ENCODE measurements at places on chromosomes 16 and 17. TPM values are rescaled to one million over a fixed set of nuclear protein-coding genes. Genes with fewer than 3 reads are reported as not detected.
A peak's percentile ranks its signal among the peaks of the same experiment; 100 is the strongest.

- no peak for DNase-seq
Observed at GRCh38 chr16:3759736-3760135, 42.4 kb upstream of the TRAP1 start.

GRCh38 chr16:73171380-73171779 lies 123.5 kb upstream of the ZFHX3 start:
- no peak for DNase-seq

DNA sequence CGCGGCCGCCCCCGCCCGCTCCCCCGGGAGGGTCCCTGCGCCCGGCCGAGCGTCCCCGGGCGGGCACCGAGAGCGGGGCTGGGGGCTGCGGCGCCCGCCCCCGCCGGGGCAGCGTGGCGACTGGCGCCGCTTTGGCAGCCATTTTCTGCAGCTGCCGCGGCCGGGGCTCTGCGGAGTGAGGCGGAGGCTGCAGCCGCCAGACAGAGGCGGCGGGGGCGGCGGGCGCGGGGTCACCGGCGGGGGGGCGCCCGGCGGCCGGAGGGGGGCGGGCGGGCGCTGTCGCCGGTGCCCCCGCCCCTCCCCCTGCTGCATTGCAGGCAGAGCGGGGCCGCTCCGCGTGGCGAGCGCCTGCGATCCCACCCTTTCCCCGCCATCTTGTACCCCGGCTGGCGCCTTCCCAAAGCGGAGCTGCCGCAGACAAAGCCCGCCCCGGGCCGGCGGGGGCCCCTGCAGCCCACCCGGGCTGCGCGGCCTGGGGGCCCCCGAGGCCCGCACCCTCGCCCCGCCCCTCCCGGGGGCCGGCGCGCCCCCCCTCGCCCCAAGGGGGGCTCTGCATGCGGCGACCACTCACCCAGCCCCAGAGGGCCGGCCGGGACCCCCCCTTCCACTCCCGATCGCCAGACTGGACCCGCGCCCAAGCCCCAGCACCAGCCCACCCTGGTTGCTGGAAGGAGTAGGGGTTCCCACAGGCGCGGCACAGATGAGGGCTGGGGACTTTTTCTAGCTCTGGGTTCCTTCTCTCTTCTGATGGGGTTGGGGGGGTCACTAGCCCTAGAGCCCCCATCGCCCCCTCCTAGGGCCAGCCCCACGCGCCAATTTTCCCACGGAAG lies 16.6 kb upstream of the CBX8 start:
- DNase-seq, result no peak

DNA sequence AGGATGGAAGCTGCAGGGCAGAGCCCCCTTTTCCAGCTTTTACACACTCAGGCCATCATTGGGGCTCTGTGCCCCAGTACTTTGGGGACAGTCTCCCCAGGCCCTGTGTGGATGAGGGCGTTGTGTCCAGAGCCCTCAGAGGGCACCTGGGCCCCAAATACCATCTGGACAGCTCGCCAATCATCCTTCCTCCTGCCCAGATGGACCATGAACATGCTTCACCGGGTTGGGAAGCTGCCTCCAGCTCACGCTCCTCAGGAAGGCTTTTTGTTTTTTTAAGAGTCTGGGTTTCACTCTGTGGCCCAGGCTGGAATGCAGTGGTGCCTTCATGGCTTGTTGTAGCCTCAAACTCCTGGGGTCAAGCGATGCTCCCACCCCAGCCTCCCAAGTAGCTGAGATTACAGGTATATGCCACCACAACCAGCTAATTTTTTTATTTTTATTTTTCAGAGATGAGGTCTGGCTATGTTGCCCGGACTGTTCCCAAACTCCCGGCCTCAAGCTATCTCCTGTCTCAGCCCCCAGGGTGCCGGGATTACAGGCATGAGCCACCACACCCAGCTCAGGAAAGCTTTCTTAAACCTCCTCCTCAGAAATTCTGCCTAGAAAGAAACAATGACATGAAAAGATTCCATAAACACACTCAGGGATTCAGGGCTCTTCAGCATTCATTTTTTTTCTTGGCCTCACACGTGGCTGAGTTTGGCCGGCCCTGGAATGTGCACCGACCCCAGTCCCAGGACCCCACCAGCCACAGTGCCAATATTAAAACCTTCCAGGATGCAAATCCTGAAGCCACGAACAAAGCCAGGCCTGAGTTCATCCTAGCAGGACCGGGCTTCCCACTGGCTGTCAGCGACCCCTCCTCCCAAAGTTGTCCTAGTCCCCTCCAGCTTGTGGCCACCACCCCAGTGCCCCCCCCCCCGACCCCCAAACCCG lies 27.4 kb upstream of the ZNF423 start:
- no peak for DNase-seq

DNA sequence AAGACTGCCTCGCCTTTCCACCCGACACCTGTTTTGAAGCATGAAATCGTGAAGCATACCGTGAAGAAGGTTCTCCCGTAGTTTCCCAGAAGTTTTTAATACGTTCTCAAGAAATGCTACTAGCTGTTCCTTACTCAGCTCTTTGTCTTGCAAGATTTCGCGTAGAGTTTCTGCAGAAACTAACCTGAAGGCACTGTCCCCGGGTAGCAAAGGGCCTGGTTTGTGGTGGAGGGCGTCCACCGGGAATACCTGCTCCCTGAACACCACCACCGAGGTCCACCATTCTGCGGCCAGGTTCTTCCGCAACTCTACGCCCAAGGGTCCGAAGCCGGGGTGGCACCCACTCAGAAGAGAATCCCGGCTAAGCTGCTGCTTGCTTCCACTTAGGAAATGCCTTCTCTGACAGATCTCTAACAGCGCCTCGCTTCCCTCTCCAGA lies 487 bp downstream of the POLG2 start:
- no peak for DNase-seq

- no peak for DNase-seq
Observed at GRCh38 chr16:75774197-75774596, 47.9 kb upstream of the CPHXL start.

GRCh38 chr17:63482509-63482908 lies 5.6 kb downstream of the ACE start:
- DNase-seq, result no peak

DNA sequence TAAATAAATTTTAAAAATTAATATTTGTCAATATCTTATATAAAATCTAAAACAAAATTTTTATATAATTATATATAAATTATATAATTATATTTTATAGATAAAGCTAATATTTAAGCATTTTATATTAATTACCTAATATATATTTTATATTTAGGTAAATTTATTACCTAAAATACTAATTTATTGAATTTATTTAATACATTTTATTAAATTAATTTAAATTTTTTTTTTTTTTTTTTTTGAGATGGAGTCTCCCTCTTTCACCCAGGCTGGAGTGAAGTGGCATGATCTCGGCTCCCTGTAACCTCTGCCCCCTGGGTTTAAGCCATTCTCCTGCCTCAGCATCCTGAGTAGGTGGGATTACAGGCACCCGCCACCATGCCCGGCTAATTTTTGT lies 22.4 kb downstream of the ATAD5 start:
- DNase-seq, result no peak

DNA sequence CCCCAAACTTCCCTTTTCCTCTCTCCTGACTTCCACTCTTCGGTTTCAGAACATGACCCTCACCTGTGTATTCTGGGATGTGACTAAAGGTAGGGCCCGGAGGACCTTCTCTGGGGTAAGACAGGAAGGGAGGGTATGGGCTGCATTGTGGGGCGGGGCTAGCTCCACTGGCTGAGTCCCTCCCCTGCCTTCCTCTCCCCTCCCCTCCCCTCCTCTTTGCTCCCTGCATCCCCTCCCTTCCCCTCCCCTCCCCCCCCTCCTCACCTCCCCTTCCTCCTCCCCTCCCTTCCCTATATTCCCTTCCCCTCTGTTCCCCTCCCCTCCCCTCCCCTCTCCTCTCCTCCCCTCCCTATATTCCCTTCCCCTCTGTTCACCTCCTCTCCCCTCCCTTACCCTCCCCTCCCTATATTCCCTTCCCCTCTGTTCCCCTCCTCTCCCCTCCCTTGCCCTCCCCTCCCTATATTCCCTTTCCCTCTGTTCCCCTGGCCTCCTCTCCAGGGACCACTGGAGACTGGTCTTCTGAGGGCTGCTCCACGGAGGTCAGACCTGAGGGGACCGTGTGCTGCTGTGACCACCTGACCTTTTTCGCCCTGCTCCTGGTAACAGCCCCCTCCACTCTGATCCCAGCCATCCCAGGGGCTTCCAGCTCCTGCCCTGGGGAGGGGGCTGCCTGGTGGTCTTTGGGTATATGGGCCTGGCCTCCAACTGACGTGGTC lies 11.8 kb downstream of the ADGRG3 start:
- no peak for DNase-seq

DNA sequence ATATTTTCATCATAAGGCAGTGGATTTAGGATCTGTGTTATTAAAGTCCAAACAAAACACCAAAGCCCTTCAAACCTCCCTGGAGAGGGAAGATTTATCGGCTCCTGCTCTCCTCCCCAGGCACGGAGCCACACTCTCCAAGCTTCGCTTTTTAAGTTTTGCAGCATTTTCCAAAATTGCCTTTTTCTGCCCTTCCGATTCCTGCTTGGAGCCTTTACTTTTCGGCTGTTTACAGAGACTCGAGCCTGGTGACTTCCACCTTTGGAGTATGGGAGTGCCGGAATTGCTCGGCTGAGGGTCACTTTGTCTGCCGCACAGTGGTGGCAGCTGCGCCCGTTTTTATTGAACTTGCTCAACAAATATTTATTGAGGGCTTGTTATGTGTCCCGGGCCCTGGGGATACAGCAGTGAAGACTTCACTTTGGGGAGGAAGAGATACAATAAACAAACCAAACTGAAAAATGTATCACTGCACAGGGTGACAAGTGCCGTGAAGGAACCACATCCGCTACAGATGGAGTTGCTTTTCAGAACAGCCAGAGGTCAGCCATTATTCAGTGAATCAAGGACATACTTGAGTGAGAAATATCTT lies 185.5 kb downstream of the NTN1 start:
- no peak for DNase-seq

GRCh38 chr16:11078812-11079459 lies 134.6 kb downstream of the CLEC16A start:
- peak; percentile 36 for DNase-seq

GRCh38 chr17:30550512-30551273 lies 73.5 kb downstream of the GOSR1 start:
- peak; percentile 94 for DNase-seq

DNA sequence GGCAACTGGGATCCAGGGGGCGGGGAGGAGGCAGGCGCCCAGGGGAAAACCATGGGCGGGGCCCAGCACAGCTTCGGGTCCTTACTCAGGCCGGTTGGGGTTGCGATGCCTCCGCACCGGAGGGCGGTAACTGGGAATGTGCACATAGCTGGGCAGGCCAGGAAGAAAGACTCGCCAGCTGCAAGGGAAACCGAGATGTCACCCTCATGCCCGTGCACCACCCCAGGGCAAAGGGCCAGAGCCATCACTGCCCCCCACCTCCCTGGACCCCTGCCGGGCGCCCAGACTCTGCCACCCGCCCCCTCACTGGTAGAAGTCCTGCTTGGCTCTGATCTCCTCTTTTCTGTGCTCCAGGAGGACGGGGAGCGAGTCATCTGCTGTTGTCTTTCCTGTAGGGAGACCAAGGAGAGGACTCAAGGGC lies 6.7 kb downstream of the ALOX12B start:
- DNase-seq, result no peak

GRCh38 chr17:83110735-83111134 lies 31.3 kb downstream of the METRNL start:
- no peak for DNase-seq

TEX19 gene
- total RNA-seq, result 1.4 TPM

MNT gene
- 8.2 TPM for total RNA-seq

PLLP gene
- total RNA-seq, result 1.3 TPM

TM4SF5 gene
- total RNA-seq, result not detected

CEP295NL gene
- 0.55 TPM for total RNA-seq

All from HT1080 (cell line).